ENCODE measurements at places on chromosomes 6 and 20.

GRCh38 chr6:168968228-168968627, 285.4 kb downstream of the THBS2 start:
- DNase-seq = no peak

DNA sequence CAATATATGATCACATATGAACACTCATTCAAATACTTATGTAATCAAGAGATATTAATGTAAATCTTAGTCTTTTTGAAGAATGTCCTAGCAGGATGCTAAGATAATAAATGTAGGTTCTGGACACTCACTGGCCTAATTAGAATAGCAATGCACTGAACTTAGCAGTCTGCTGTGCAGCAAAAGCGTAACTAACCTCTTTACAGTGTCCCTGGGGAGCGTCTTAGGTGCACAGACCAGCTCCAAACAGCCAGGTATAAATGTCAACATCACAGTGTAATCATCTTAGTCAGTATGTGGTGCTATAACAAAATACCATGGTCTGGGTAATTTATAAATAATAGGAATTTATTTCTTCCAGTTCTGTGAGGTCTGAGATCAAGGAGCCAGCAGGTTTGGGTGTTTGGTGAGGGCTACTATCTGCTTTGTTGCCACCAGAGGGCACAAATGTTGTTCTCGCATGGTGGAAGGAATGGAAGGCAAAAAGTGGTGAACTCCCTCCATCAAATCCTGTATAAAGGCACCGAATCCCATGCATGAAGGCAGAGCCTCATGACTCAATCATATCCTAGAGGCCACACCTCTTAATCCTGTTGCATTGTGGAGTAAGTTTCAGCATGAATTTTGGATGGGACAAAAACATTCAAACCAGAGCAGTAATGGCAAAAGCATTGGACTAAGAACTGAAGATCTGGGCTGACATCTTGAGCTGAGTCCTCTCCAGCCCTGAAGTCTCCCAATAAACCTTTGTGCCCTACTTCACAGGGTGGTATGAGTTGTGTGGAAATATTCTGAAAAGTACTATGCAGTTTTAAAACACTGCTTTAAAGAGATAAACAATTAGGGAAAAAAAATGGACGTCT, 41.8 kb upstream of the FOXO3 start:
- no peak for DNase-seq

DNA sequence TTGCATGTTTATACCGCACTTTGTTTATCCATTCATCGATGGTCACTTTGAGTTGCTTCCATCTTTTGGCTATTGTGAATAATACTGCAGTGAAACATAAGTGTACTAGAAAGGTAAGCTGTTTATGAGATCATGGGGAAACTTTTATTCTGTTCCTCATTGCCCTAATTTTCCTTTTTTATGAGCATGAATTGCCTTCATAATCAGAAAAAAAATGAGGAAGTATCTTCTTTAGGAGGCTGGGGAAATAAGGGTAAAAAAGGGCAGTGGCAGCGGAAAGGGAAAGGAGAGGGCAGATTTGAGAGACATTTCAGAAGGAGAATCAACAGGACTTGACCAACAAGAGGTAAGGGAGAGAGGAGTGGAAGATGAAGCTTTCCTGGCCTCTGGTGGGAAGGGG, 14.3 kb upstream of the SERINC3 start:
- no peak for DNase-seq

- no peak for DNase-seq
Measured at GRCh38 chr6:8683204-8683603, 247.9 kb upstream of the SLC35B3 start.
